Bladder microvascular endothelial cell (primary cell): ENCODE measurements at places on chromosomes 1 and 21. TPM values are rescaled to one million over a fixed set of nuclear protein-coding genes. Genes with fewer than 3 reads are reported as not detected.

The PKP1 gene
- total RNA-seq = 0.16 and 1.3 TPM in 2 replicates

The DNM3 gene
- total RNA-seq = 3.1 and 4.2 TPM in 2 replicates

The BEST4 gene
- under 0.01 and 0.06 TPM in 2 replicates for total RNA-seq

The ATP6V1G3 gene
- not detected in 2 replicates for total RNA-seq

The AQP10 gene
- not detected in 2 replicates for total RNA-seq

The ADAMTS5 gene
- total RNA-seq = under 0.01 and 0.06 TPM in 2 replicates

The TRIM67 gene
- not detected in 2 replicates for total RNA-seq

The CAPN9 gene
- not detected in 2 replicates for total RNA-seq

The OR2L5 gene
- not detected in 2 replicates for total RNA-seq

The CLIC6 gene
- total RNA-seq = not detected in 2 replicates

The AJAP1 gene
- under 0.01 and 0.13 TPM in 2 replicates for total RNA-seq

The SPRR1A gene
- not detected in 2 replicates for total RNA-seq

The MYOG gene
- not detected in 2 replicates for total RNA-seq

The NASP gene
- total RNA-seq = 73.9 and 83.4 TPM in 2 replicates

The PLA2G2F gene
- not detected in 2 replicates for total RNA-seq

The BSND gene
- total RNA-seq = not detected in 2 replicates

The GBP7 gene
- total RNA-seq = not detected in 2 replicates

The KRTCAP2 gene
- total RNA-seq = 96.2 and 98.4 TPM in 2 replicates

The TRIM63 gene
- total RNA-seq = under 0.01 TPM in 1 of 2 replicates, not detected in the other

The SERPINC1 gene
- not detected in 2 replicates for total RNA-seq

The TTC22 gene
- total RNA-seq = not detected in 2 replicates

The IPP gene
- 4.0 and 7.9 TPM in 2 replicates for total RNA-seq

The TTLL10 gene
- not detected in 2 replicates for total RNA-seq

The MIXL1 gene
- total RNA-seq = 0.06 TPM in 1 of 2 replicates, not detected in the other

The C1orf198 gene
- 8.9 and 26.9 TPM in 2 replicates for total RNA-seq

The C1orf141 gene
- not detected in 2 replicates for total RNA-seq

The CD1D gene
- under 0.01 TPM in 1 of 2 replicates, not detected in the other for total RNA-seq

The CA6 gene
- total RNA-seq = not detected in 2 replicates

The CACNA1S gene
- total RNA-seq = not detected in 2 replicates

The ASCL5 gene
- total RNA-seq = not detected in 2 replicates

The SMAP2 gene
- total RNA-seq = 2.8 and 7.2 TPM in 2 replicates

The PLA2G4A gene
- total RNA-seq = 1.3 and 7.4 TPM in 2 replicates
